ENCODE measurements at places on chromosomes 13 and 19.

- no peak for DNase-seq
Observed at GRCh38 chr13:47250146-47250545, 353.3 kb upstream of the HTR2A start.

DNA sequence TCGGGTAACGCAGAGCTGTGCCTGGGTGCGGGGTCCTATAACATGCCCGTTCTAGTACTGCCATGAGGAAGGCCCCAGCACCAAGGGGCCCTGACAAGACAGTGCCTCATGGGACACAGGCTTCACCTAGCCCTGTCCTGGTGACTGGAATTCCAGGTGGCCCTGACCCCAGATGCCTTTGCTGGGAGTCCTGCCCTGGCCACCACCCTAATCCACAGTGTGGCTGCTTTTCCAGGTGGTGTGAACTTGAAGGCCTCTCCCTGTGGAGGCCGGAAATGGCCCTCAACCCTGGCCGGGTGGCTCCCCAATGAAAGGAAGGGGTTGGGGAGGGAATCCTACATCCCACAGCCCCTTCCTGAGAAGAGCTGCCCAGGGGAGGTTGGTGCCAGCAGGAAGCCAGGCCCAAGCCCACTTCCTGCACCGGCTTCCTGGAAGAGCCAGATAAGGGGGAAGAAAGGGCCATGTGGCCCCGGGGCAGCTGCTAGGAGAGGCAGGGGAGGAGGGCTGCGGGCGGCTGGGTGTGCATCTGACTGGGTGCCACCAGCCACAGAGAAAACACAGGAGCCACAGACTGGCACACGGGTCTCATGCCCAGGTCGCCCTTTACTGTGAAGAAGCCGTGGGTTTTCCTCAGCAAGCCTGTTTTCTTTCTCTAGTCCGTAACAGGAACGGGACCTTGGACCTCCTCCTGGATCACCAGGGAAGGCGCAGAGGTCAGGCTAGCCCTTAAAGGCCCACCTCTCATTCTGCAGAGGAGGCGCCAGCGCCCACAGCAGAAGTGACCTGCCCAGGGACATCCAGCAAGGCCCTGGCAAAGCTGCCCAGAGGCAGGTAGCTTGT, 4.7 kb downstream of the LSM4 start:
- DNase-seq: no peak

DNA sequence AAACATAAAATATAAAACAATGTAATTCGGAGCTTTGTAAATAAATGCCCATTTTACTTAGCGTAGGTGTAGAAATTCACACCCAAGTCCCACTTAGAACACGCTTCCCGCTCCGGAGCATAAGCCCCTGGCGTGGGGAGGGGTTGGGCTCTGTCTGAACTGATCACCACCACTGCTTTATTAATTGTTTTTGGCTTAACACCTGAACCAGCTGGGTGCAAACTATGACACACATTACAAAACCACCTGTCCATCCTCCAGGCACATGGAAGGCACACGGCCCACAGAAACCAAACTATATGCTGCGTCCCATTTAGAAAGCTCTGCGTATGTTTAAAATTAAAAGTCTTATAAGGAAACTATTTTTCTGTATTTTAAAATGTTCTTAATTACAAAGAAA, 25.9 kb downstream of the RASA3 start:
- no peak for DNase-seq

DNA sequence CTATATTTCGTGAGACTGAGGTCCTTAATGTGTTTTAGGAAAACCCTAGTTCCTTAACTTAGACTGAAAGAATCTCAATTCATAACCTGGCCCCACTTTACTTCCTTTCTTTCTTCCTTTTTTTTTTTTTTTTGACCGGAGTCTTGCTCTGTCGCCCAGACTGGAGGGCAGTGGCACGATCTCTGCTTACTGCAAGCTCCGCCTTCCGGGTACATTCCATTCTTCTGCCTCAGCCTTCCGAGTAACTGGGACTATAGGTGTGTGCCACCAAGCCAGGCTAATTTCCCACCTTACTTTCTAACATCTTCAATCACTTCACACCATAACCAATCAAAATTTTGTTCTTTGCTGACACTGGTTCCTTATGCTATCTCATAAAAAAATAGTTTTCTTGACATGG, 2097.0 kb downstream of the PCDH9 start:
- no peak for DNase-seq

Data from stimulated activated CD8-positive, alpha-beta memory T cell treated with anti-CD3 and anti-CD28 coated beads, Interleukin-4, amount 100 ng/mL, for 1 hour (primary cell).